ENCODE measurements at places on chromosomes 7 and 10.

GRCh38 chr10:18689498-18689897 is 30.3 kb downstream of the ARL5B start:
- DNase-seq, result no peak

GRCh38 chr7:157471259-157472125 is 134.7 kb downstream of the DNAJB6 start:
- no peak for DNase-seq

GRCh38 chr7:1114088-1114487 is 26.2 kb downstream of the GPER1 start:
- no peak for DNase-seq

DNA sequence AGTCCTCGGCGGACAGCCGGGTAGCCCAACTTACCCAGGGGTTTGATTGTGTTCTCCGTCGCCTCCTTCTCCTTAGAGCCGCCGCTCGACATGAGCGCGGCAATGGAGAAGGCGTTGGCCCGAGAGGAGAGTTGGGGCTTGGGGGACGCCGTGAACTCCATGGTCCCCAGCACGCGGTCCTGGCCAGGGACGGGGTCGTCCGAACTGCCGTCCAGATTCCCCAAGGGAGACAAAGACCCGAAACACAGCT is 515 bp downstream of the TBX20 start:
- no peak for DNase-seq

- no peak for DNase-seq
These were observed 67.0 kb upstream of the ZNF804B start for GRCh38 chr7:88692493-88692892.

DNA sequence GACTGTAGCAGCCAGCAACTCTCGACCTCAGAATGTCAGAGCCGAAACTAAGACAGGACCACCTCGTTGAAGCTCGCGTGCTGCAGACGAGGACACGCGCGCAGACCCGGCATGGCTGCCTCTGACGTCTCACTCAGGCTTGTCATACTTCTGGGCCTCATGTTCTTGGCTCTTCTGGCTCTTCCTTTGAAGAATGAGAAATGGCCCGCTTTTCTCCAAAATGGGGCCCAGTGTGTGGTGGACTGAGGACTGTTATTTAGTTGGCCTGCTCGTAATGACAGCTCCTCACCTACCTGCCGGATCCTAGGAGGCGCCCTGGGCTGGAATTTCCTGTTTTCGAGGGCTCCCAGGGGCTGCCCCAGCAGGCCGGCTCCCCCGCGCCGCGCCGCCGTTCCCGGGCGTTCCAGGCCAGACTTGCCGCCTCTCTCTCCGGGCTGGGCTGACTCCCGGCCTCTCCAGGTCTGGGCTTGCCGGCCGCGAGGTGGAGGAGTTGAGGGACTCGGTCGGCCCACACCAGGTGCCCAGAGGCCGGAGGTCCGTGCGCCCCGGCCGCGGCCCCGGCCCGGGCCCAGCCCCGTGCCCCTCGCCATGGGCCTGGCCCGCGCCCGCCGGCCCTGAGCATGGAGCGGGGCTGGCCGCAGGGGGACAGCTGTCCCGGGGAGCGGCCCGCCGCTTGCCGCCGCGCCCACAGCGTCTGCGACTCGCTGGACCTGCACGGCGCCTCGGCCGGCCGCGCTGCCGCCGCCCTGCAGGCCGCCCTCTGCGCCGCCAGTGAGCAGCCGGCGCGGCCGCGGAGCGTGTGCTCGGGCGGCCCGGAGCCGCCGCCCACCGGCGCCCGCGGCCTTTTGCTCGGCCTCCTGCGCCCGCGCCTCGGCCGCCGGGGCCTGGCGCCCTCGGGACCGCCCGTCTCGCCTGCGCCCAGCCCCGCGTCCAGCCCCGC is 28.1 kb downstream of the AGAP3 start:
- DNase-seq, result no peak

- no peak for DNase-seq
These were observed 25.1 kb upstream of the HERPUD2 start for GRCh38 chr7:35720032-35720431.

DNA sequence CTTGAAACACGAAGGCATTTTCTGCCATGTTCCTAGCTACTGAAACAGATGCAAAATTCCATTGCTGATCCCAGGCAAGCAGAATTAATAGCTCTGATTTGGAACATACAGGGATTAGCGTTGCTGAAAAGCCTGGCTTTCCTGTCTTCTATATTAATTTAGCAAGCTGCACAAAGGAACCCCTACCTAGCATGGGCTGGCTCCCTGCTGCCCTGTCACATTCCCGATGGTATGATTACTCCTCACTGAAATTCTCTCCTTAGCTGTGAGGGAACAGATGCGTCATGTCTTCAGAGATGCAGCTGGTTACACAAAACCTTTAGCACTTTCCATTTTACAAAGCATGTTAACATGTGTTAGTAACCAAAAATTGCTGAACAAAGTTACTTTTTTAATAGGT is 878.9 kb downstream of the TYW1 start:
- no peak for DNase-seq

DNA sequence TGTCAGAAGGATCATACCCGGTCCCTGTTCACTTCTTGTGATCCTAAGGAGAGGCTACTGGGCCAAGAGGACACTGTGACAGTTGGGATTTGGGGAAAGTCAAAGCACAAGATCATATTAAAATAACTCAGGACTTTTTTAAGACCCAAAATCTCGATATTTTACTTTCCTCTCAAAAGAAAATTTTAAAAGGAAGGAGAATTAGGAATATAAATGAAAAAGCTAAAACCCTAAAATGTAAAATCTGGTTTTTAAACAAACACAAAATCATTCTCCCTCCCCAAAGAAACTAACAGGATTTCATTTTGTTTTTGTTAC is 36.4 kb downstream of the ALOX5 start:
- no peak for DNase-seq

GRCh38 chr10:13945390-13946208 is 358.8 kb downstream of the PRPF18 start:
- DNase-seq, result no peak

DNA sequence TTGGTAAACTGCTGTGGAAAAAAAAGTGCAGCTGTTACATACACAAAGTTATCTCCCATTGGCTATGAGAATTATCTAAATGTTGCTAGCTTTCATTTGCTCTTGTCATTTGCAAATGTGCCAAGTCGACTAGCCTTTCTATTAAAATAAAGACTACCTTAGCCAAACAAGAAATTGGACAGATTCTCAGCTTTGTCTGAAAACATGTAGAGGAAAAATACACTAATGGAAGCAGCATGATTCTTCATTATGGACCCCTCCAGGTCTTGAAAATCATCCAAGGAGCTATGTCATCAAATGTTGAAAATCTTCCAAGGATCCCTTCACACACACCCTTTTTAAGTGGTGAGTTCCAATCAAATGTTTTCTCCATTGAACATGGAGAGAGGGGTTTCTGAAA is 237.7 kb downstream of the ETV1 start:
- no peak for DNase-seq

DNA sequence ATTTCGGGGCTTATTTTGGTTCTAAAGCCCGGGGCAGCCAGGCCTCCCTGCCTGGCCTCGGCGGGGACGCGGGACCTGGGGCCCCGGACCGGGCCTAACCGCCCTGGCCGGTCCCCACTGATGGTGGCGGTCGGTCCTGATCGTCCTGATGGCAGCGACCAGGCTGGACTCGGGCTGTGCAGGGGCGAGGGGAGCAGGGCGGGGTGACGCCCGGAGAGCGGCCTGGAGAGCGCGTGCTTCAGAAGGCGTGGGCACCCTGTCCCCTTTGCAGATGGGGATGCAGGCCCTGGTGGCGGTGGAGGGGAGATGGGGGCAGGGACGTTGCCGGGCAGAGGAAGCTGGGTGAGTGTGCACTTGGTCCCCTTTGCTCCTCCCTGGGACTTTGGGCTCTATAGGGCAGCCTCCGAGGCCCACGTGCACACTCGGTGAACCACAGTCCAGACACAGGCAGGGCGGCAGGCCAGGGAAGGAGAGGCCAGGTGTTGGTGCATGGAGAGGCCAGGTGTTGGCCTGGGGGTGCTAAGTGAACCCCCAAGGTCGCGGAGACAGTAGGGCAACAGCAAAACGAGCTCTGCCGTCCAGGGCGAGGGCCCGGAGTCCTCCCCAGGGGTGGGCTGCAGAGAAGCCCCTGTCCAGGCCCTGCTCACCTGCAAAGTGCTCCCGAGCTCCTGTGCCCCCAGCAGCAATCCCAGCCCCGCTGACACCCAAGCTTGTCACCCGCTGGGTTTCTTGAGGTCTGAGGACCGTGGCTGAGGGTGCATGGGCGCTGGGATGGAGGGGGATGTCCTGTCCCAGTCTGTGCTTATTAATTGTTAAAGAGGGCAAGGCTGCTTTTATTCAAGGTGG is 42.4 kb upstream of the FAM20C start:
- no peak for DNase-seq

DNA sequence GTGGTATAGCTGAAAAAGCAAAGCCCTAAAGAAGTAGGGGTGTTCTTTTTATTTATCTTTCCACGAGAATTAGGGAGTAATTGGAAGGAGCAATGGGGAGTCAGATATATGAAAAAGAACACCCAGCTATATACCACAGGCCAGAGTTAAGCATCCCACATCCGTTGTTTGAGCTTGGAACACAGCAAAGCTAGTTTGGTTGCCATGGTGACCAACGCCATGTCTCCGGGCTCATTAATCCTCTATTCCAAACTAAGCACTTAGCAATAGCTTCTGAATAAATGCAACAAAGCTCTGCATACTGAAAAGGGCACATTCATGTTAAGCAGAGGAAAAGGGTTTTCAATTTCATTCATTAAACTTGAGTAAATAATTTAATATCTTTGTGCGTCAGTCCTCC is 23.5 kb downstream of the ASB4 start:
- DNase-seq, result no peak

GRCh38 chr10:85767891-85768290 is 598.7 kb downstream of the GRID1 start:
- no peak for DNase-seq

DNA sequence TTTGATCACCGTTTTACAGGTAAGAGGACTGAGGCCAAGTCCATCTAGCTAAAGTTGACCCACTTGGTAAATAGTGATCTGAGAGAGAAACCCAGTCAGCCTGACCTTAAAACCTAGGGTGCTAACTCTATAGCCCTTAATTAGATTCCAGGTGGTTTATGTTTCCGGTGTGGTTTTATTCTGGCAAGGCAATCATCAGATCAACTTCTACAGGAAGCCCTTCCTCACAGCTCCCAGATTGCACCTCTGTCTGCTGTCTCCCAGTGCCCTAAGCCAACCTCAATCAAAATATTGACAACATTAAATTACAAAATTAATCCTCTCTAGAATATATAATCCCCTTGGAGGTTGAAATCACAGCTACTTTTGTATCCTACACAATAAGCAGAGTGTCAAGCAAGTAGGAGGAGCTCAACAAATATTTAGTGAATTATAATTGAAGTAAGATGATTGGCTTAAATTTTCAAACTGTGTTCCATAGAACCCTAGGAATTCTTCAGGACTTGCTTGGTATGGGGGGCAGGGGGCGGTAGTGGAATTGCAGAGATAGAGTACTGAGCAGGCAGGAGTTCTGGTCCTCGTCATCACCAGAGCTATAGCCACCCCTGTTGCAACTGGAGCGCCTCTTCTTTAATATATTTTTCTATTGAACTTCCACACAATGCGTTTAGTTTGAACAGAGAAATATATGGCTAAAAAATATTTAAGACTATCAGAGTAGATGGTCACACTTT is 692.8 kb upstream of the LRRN3 start:
- DNase-seq, result no peak

DNA sequence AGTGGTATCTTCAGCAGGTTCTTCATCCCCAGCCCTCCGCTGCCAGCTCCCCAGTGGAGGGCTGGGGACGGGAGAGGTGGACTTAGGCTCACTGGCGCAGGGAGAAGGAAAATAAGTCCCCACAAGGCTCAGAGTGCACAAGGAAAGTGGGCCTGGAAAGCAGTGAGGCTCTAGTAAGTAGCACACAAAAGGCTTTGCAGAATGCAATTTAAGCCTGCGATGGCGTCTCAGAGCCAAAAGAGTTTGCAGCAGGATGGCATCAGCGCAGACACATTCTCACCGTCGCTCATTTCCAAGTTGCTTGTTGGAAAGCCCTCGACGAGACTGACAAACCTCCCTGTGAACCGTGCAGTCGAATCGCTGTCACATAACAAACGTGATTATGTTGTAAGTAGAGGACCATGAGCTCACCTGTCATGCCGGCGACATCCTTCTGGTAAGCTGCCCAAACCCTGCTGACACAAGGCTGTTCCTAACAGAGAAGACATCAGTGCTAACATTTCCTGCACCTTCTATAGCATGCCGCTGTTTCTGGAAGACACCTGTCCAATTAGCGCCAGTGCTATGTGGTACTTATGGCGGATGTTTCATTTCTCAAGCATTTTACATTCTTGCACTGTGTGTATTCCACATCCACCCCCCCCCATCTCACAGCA is 98.3 kb upstream of the NPVF start:
- no peak for DNase-seq

DNA sequence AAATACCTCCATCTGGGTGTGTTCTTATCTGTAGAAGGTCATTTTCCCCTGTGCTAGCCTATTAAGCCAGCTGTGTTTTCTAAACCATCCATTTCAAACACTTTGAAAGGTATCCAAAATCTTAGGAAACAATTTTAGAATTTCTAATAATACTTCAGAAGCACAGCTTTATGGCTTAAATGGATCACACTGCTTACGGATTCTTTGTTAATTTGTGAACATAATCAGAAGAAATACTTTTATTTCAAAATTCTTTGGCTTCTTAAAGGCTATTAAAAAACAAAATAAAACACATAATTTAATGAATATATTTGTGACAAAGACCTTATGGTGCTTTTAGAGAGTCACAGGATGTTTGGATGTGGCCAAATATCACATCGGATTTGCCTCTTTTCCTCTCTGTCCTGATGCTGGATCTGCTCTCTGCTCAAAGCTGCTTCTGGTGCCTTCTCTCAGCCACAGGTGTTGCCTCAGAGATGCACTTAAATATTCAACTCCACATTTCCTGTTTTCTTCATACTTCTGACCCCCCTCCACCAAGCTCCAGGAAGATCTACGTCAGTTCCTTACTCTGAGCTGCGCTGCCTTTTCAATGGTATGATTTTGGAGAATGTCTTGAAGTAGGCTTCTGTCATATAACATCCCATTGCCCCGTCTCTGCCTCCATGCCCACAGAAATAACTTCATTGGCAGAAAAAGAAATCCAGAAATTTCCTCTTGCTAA is 230.6 kb downstream of the MLLT10 start:
- DNase-seq, result no peak

GRCh38 chr7:71652510-71652909 is 520.6 kb downstream of the GALNT17 start:
- DNase-seq, result no peak

DNA sequence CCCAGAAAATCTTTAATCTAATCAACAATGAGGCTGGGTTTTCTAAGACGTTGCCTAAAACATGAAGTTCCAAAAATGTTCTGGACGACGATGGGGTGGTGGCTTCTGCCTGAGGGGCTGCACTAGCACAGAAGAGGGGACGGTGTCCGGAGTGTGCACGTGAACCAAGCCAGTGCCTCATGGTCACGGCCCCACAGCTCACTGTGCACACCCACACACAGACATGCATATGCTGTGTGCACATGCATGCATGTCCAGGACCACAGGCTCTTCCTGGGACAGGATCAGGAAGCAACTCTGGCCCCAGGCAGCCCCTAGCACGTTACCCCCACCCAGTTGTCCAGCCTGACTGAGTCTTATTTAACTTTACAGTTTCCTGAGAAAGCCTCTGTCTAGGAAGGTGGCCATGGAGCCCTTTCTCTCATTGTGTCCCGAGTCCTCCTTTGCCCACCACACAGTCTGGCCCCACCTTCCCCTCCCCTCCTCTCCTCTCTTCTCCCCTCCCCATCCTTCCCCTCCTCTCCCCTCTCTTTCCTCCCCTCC is 100.8 kb downstream of the DNAJB6 start:
- no peak for DNase-seq

GRCh38 chr10:92829042-92829785 is 19.1 kb upstream of the EXOC6 start:
- no peak for DNase-seq
